BJ (cell line): ENCODE measurements at places on chromosomes 3 and 15. TPM values are rescaled to one million over a fixed set of nuclear protein-coding genes. Genes with fewer than 3 reads are reported as not detected.
A peak's percentile ranks its signal among the peaks of the same experiment; 100 is the strongest.

DNA sequence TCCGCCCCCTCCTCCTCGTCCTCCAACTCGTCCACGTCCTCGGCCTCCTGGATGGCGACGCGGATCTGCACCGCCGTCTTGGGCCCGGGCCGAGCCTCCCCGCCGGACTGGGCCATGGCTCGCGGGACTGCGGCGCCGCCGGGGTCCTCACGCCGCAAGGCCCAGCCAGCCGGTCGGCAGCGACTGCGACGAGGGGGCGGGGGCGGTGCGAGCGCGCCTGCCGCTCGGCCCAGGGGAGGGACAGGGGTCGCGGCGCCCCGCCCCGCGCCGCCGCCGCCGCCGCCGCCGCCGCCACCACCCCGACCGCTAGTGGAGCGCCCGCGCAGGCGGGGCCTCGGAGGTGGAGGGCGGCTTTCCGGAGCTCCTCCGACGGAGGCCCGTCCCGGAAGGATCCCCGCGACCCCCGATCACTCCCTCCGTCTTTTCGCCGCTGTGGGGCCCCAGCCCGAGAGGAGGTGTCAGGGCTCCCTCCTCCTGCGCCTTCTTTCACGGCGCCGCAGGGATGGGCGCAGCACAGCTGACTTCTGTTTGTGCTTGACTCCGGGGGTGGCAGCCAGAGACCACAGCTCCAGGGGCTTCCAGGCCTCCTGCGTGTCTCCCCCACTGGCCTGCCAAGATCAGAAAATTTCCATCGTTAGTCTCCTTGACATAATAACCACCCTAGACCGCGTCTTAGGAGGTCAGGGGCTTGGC is at the start of gene LARP6:
Gene LARP6 (minus strand): TSS at position 185 of the 693 bp plus-strand sequence. CDS start 69 bp downstream, at position 116.
- DNase-seq, result no peak

DNA sequence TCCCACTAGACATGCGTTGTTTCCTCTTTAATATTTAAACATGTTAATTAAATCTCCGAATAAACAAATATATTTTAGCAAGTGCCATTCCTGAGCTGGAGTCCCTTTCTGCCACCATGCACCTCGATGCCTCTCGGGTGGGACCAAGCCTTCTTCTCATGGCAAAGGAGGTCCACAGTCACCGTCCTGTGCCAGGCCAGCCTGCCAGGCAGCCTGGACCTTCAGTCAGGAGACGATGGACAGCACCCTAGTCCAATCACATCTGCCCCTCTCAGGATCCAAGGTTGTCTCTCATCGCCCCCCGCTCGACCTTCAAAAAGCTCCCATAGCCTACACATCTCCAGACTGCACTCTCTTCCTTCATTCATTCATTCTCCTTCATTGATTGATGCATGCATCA is 22.6 kb downstream of the NTRK3 start:
- no peak for DNase-seq

DNA sequence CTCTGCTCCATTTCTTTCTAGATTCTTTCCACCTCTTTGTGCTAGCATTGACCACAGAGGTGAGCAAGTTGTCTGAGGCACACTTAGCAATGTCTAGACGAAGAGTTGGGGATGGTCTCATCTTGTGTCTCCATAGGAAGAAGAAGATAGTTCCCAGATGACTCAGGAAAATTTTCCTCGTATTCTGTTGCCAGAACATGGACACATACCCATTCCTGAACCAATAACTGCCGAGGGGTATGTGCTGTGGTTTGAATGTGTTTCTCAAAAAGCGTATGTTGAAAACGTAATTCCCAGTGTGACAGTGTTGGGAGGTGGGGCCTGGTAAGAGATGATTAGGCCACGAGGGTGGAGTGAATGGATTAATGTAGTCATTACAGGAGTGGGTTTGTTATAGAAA is 107.5 kb upstream of the GALNT15 start:
- peak; percentile 89 for DNase-seq

Gene ST3GAL6
- polyA plus RNA-seq, result 0.06 TPM in 1 of 2 replicates, not detected in the other

DNA sequence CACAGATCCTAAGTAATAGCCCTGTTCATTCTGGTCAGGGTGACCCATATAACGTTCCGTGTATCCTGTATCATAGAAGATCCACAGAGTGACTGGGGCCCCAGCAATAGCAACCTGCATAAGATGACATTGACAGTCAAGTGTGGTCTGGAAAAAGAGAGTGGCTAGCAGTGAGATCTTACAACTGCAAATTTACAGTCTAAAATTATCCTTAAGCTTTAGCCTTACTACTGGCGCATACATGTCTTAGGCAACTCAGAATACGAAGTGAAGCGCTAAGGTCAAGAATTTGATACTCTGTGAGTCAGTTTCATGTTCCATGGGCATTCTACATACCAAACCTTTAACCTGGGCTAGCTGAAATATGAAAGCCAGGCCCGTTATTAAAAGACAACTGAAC is 29.2 kb upstream of the IGDCC4 start:
- DNase-seq, result no peak

GRCh38 chr15:67564968-67565345 is 22.5 kb downstream of the MAP2K5 start:
- no peak for DNase-seq

DNA sequence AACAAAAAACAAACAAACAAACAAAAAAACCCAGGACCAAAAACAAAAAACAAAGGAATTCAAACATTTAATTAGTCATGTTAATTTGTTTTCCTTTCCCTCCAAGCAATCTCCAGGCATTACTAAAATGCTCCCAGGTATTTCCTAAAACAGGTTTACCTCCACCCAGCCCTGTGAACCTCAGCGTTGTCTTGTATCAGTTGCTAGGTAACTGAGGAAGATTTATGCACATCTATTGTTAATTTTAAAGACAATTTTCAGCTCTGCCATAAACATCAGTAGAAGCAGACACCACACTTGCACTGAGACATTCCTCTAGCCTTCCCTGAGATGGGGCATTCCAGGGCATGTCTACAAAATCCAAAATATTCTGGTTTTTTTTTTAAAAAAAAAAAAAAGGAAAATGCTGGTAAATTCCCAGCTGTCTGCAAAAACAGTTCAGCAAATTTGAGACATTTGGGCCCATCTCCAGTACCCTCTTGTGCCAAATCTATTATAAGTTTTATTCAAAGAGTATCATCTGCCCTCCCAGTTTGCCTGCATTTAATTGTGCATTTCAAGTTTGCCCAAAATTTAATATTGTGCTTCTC is 227.6 kb downstream of the ADAMTS9 start:
- DNase-seq, result no peak

Gene SPTSSB
- not detected in 2 replicates for polyA plus RNA-seq

GRCh38 chr15:29159771-29160455 is 109.7 kb downstream of the NSMCE3 start:
- DNase-seq, result no peak

DNA sequence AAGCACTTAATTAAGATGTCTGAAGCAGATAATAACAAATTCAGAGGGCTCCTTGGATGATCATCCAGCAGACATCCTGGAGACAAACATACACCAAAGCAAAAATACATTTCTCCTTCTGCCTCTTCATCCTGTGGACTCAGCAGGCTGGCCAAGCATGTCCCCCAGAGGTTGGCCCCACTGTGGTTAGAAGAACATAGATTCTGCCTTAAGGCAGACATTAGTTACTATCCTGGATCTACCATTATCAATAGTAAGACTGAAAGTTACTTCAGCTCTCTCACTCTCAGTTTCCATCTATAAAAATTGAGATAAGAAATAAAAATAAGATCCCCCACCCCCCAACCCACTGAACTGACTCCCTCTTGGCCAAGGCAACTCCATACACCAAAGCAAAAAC is 28.6 kb upstream of the TGFBR2 start:
- no peak for DNase-seq

DNA sequence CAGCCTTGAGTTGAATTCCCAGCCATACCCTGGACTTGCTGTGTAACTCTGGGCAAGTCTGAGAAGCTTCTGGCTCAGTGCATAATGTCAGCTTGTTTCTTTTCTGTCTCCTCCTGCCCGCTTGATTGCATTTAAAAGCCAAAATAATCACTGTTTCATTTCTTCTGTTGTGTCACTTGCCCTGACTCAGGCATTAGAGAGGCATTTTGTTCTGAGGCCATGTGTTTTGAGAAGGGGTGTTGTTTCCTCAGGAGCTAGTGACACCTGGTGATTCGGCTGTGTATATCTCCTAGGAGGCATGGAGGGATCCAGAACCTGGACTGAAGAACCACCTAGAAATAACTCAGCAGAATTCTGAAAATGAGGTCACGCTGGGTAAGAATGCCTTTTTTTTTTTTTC is 16.0 kb downstream of the WDR73 start:
- DNase-seq, result no peak

DNA sequence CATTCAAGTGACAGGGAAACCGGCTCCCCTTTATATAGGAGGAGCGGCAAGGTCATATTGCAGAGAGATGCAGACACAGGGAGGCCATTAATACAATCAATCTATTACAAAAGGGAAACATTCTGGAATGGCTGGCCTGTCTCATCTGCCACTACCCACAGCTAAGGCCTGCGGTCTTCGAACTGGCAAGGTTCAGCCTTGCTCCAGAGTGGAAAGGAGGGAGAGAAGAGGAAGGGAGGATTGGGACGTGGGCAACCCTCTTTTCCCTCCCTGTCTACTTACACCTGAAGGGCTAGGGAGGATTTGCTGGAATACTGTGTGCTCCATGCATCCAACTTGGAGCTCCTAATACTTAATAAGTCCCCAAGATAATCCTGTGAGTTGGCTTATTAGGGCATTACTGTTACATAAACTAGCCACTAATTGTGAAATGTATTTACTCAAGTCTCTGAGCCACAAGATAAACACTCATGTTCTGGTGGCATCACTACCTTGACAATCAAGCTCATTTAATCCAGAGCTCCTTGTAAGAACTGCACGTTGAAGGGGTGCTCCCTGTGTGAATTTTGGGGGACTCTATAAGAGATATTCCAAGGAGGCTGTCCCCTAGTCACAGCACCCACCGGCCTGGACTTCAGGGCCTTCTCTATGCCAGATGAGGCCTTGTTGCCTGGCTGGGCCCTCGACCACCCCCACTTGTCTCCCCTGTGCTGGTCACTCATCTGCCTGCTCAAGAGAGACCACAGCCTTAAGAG is 19.7 kb upstream of the CCDC174 start:
- no peak for DNase-seq

- no peak for DNase-seq
Observed at GRCh38 chr3:31917303-31918005, 63.6 kb downstream of the OSBPL10 start.

DNA sequence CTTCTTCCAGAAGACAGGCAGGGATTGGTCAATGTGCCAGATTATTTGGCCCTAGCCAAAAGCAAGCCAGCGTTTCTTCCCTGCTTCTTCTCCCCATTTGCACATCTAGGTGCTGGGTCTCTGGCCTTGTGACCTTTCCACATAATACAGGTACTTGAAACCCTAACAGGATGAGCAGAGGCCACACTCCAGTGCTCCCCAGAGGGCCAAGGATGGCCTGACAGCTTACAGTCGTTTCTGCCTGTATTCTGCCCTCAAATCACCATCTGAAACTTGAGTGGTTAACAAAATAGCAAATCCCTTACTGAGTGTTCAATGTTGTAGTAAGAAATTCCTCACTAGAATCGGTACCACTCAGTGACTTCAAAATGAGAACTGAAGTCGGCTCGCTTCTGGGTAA is 29.1 kb downstream of the MKRN2 start:
- no peak for DNase-seq

Gene CISH
- 1.1 and 2.6 TPM in 2 replicates for polyA plus RNA-seq

GRCh38 chr3:193556841-193557240 is 2.1 kb upstream of the ATP13A4 start:
- DNase-seq, result no peak

DNA sequence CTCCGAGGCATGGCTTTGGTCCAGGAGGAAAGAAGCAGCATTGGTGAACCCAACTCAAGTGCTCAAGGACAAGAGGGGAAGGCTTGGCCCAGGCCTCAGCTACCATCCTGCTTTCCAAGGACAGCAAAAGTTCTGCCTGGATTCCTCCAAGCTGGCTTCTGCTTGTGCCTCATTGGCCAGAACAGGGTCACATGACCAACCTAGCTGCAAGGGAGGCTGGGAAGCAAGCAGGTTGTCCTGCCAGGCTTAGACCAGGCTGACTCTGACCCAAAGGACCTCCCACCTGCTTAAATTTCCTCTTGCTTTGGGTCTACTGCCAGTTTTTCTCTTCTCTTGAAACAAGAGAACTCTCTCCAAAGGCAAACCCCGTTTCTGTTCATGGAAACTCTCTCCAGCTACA is 70.7 kb downstream of the RPN1 start:
- no peak for DNase-seq

DNA sequence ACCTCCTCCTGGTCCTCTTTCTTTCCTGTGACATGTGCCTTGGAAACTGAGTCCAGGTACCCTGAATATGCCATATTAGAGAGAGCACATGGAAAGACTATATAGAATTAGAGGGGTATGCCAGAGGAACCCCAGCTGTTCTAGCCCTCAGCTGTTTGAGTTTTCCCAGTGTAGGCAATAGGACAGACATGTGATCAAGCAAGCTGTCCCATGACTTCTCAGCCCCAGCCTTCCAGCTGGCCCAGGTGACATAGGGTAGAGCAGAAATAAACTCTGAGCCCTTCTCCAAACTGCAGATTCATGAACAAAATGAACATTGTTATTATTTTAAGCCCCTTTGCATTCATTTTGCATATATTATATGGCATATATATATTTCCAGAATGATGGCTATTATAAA is 118.7 kb downstream of the PPM1L start:
- no peak for DNase-seq

DNA sequence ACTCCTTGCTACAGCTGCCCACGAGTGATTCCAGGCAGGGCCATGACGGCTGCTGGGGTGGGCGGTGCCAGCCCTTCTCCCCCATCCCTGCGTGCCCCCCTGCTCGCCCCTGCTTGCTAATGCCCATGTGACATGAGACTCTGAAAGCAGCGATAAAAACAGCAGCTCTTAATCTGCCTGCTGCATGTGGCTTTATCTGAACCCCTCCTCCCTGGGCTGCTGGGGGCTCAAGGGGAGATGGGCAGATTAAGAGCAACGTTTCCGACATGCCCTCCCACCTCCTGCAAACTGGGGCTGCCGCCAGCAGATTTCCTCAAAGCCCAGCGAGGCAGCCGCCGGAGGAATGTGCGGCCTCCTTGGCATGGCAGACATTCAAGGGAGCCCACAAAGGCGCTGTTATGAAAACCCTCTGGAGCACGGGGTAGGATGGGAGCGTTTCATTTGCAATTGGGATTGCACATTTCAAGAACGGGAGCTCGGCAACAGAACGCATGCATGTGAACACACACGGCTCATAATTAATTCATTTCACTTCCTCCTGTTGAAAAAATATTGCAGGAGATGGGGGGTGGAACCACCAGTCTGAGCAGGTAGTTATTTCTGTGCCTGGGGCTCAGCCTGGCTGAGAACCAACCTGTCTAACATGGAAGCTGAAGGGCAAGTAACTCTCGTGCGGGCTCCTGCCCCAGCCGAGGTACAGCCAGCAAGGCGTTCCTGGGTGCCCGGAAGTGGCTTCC is 504.2 kb upstream of the PROK2 start:
- no peak for DNase-seq
